ENCODE measurements at places on chromosomes 12 and 14.

DNA sequence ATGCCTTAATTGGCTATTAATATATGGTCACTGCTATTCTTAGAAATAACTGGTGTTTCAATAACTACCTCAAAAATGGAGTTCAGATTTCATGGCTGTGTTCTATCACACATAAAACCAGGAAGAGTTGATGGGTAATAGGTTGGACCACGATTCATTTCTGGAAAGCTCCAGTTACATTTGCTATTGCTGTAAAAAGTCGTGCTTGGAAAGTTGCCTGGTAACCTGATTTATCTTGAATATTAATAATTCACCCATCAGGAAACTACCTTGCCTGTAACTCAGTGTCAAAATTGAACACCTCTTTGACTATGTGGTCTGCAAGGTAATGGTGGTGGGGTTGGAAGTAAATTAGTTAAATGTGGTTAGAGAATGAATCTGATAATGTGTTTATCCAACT, 104.7 kb upstream of the IFNG-AS1 start:
- DNase-seq: no peak

GRCh38 chr12:84661786-84662185, 250.8 kb downstream of the SLC6A15 start:
- no peak for DNase-seq

- DNase-seq: no peak
Measured at GRCh38 chr12:121786440-121786825, 7.1 kb downstream of the RHOF start.

GRCh38 chr14:40447017-40447416, 1014.8 kb upstream of the FBXO33 start:
- no peak for DNase-seq

DNA sequence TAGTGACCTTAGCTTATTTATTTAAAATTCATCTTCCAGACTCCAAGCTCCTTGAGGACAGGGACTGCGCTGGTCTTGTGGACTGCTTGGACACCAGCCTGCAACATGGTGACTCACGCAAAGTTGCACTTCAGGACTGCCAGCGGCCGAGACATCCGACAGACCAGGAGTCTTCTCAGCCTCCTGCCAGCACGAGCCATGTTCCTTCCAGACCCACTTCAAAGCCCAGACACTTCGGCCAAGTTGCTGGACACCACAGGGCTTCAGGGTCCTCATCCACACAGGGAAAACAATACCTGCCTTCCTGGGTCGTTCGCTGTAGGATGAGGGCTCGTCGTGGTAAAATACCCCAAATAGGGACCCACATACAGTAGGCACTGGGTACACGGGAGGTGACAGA, 88.7 kb downstream of the BCL11B start:
- no peak for DNase-seq

DNA sequence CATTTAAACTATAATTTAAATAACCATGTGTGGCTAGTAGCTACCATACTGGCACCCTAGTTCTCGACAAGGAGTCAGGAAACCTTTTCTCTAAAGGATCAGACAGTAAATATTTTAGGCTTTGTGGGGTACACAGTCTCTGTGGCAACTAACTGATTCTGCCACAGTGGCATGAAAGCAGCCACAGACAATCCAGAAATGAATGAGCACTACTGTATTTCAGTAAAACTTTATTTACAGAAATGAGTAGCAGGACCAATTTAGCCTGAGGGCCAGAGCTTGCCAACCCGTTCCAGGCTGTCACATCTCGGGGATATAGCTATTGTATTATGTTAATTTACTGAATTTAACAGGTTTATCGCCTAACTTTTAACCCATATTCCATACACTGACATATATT, 278.7 kb downstream of the ITPR2 start:
- DNase-seq: no peak

- no peak for DNase-seq
Measured at GRCh38 chr14:53547593-53547992, 394.5 kb upstream of the DDHD1 start.

GRCh38 chr12:22276867-22277266, 57.6 kb downstream of the ST8SIA1 start:
- DNase-seq: no peak

DNA sequence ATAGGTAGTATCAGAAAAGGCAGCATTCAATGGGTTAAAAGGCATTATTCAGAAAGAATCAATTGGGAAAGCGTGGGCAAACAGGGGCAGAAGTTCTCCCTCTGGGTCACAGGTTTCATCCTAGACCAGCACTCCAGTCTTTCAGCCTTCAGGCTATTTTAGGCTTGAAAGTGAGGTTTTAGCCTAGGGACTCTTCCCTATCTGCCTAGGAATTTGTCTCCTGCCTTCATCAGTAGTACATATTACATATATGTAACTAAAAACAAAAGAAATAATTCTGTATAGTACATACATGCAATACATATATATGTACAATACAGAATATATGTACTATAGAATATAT, 34.6 kb upstream of the PCNX1 start:
- DNase-seq: no peak

DNA sequence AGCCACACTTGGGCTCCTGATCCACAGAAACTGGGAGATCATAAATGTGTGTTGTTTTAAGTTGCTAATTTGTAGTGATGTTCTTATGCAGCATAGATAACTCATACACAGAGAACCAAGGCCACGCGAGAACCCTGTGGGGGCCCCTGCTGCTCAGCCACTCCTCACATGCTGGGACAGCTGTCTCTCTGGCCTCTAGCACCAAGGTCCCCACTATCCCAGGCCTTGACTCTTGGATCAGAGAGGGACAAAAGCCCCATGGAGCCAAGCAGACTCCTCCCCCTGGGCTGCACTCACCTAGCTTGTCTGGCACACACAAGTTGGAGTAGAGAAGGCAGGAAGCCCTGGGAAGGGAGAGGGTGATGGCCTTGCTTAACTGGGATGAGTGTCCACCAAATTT, 11.3 kb downstream of the PLD4 start:
- no peak for DNase-seq

DNA sequence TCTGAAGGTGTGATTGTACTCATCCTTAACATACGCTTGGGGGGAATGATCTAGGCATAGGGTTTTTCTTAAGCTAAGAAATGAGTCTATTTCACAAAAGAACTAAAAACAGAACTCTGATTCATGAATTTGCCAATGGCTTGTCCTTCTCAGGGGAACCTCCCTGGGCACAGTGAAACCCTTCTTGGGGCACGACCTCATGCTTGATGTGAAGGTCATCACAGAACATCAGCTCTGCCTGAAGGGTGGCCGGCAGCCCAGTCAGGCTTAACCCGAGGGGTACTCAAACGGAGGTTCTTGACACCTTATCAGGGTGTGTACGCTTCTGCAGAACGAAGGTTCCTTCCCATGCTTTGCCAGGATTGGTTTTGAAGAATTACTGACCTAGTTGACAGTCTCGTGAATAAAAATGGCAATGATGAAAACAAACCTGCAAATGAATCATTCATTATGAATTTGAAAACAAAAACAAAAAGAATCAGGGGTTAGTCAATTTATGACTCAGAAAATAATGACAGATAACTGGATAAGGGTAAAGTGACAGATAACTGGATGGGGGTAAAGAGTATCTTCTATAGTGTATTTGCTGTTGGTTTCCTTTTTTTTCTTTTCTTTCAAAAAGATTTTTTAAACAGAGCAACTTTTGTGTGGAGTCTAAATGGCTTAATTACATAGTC, 86.4 kb downstream of the GALNT8 start:
- no peak for DNase-seq

All from GM12891 (cell line).